ENCODE measurements at places on chromosomes 4 and X.

GRCh38 chr4:26482508-26483462 is 7.5 kb downstream of the CCKAR start:
- DNase-seq = no peak

DNA sequence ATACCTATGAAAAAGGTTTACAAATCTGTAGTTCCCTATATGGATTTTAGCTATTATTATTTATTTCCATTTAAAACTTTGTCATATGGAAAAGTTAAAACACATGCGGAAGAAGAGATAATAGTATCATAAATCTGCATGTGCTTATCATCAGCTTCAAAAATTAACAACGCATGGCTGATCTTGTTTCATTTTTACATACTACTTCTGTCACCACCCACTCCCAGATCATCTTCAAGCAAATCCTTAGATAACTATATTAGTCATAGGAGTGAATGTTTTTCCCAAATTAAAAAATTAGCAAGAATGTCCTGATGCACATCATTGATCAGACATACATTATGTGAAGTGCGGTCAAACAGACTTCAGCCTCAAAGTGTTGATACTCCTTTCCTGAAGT is 24.6 kb upstream of the MOB1B start:
- no peak for DNase-seq

- no peak for DNase-seq
These were observed 12.2 kb downstream of the AFF1 start for GRCh38 chr4:86946868-86947500.

DNA sequence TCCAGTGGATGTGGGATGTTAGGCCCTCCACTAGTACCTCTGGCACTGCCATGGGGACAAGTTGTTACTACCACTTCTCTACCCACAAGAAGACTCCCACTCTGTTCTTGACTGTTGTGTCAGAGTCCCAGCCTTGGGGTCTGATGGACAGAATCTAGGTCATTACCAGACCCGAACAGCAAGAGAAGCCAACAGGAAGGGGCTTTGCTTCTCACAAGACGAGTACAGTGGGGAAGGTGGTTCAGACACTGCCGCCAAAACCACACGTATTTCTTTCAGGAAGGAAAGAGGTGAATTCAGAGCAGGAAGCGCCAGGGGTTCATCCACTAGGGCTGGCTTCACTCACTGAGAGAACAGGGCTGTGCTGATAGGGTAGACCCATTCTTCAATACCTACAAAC is 161.3 kb upstream of the KIT start:
- no peak for DNase-seq

DNA sequence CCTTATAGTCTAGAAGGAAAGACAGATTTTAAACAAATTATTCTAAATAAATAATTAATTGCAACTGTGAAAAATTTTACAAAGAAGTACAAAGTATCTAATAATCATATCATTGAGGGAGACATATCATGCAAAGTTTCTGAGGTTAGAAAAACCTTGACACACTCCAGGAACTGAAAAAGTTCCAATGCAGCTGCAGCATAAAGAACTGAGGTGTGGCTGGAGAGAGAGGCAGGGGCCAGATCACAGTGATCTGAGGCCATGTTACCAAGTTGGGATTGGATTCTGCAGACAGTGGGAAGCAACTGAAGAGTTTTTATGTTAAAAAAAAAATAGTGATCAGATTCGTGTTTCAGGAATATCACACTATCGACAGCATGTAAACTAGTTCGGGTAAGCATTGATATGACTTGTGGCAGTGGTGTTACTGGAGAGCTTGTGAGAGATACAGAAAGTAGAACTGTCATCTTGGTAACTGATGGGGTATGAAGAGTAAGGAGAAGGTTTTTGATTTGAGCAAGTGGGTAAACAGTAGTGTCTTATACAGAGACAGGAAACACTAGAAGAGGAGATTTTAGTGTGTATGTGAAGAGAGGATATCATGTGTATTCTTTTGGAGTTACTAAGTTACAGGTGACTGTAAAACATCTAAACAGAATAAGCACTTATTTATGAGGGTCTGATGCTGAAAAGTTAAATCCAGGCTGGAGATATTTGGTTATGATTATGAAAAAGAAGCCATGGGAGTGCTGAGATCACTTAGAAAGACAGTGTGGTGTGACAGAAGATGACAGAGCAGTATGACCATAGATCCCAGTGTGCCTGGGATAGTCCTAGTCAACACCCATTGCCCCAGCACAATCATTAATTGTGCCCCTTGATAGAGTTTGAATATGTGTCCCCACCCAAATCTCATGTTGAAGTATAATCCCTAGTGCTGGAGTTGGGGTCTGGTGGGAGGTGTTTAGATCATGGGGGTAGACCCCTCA is 15.6 kb upstream of the SPRY1 start:
- no peak for DNase-seq

DNA sequence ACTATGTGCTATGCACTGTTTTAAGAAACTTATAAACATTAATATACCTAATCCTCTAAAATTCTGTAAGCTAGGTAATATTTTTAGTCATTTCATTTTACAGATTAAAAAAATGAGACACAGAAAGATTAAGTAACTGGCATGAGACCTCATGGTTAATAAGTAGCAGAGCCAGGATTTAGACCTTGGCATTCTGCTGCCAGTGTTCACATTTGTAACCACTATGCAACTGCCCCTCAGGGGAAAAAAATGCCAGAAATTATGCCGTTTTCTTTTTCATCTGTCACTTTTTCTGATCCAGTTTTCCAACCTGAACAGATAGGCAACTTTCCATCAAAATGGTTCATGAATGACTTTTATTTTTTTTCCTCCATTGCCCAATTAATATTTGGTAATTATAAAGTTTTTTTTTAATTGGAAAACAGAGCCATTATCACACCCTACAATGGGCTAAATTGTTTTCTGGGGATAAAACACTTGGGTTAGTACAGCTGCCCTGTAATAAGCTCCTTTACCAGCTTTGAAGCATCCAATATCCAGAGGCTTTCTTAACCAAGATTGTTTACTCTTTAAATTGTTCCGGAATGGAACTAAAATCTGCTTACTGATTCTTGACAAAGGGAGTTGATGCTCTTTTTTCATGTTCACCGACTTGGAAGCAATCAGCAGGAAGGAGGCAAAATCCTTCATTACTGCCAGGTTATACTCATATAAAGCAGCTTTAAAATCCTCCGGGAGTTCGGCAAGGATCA is 56.4 kb upstream of the DDX60 start:
- DNase-seq = no peak

DNA sequence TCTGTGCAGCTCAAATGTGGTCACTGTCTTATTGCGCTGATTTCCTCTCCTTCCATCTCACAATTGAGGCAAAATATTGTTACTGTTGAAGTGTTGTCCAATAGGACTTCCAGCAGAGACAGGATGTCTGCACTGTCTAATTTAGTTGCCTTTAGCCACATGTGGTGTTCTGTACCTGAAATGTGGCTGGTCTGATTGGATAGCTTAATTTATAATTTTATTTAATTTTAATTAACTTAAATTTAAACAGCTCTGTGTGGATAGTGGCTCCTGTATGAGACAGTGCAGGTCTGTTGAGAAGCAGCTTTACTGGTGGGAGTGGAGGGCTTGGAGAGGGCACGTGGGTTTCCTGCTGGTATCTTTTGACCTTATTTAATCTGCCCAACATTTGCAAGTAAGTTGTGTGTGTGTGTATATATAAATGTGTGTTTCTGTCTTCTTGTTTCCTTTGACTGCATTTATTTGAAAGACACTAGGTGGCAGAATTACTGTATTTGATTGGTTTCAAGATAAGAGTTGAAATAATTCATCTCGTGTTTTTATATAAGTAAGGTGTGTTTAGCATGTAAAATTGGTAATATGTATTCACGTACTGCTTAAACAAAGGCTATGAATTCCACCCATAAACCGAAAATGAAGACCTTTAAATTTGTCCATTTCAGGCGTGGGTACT is 55.3 kb upstream of the MSANTD1 start:
- DNase-seq = no peak

GRCh38 chr4:119743644-119744043 is 115.0 kb upstream of the PDE5A start:
- DNase-seq = no peak

GRCh38 chr4:25859429-25860148 is 3.2 kb downstream of the SEL1L3 start:
- DNase-seq = no peak

DNA sequence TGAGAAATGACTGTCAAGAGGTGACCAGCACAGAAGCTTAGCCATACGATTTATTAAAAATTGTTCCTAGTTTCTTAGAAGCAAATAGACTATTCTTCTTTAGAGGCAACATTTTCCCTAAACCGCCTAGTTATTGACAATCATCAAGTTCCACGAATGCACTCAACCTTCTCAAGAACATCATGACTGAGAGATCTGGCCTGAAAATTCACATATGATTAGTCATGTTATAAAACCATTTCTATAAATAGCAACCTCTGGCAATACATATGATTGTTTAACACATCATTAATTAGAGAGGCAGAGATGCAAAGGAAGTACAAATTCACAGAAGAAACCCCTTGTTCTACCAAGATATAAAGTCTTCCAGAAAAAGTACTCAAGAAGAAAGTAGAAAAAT is 6.7 kb downstream of the NUP62CL start:
- DNase-seq = no peak

GRCh38 chr4:10364194-10364593 is 93.0 kb downstream of the ZNF518B start:
- no peak for DNase-seq

- DNase-seq = no peak
These were observed 417.6 kb upstream of the MAOA start for GRCh38 chrX:43238461-43238945.

GRCh38 chr4:40963897-40964478 is 214.2 kb downstream of the NSUN7 start:
- DNase-seq = no peak

GRCh38 chr4:985123-985830 is 1.6 kb upstream of the IDUA start:
- peak; percentile 42 for DNase-seq

- DNase-seq = no peak
These were observed 64.3 kb downstream of the HTRA3 start for GRCh38 chr4:8333726-8334460.

- DNase-seq = no peak
These were observed 6.0 kb downstream of the GAGE10 start for GRCh38 chrX:49309401-49309981.

DNA sequence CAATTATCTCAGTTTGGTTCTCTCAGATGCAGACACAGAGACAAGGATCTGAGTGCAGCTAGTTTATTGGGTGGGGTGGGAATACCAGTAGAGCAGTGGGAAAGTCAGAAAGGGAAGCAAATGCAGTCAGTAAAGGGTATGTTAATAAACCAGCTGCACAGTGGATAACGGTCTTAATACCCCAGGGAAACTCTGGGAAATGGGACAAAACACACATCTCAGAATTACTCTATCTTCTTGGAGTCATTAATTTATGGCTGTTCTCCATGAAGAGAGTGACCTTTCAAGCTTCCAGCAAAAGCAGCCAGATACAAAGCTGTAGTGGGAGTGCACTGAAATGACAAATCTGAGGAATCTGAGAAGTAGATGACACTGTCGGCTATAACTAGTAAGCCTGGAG is 73.3 kb upstream of the NALF2 start:
- DNase-seq = no peak

- no peak for DNase-seq
These were observed 50.4 kb upstream of the ETNPPL start for GRCh38 chr4:108813261-108813660.

DNA sequence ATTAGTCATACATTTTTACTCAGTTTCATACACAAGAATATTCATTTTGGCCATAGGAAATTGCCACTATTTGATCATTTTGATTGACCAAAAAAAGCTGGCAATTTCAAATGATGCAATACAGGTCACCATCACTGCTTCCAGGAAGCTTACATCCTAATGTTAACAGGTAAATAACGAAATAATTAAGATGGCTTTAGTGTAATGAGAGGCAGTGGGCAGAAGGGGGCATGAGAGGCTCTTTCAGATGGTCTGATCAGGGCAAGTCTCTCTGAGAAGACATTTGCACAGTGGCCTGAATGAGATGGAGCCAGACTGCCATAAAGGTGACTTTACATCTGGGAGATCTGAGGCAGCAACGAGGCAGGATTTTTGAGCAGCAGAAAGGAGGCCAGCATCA is 170.7 kb downstream of the SLIT2 start:
- DNase-seq = peak; percentile 23

- DNase-seq = no peak
These were observed 257.7 kb downstream of the PRDM5 start for GRCh38 chr4:120664851-120665250.

- DNase-seq = no peak
These were observed 29.6 kb downstream of the RAB40AL start for GRCh38 chrX:102966701-102967100.

- DNase-seq = no peak
These were observed 153.9 kb downstream of the PCDH18 start for GRCh38 chr4:137378393-137378792.

DNA sequence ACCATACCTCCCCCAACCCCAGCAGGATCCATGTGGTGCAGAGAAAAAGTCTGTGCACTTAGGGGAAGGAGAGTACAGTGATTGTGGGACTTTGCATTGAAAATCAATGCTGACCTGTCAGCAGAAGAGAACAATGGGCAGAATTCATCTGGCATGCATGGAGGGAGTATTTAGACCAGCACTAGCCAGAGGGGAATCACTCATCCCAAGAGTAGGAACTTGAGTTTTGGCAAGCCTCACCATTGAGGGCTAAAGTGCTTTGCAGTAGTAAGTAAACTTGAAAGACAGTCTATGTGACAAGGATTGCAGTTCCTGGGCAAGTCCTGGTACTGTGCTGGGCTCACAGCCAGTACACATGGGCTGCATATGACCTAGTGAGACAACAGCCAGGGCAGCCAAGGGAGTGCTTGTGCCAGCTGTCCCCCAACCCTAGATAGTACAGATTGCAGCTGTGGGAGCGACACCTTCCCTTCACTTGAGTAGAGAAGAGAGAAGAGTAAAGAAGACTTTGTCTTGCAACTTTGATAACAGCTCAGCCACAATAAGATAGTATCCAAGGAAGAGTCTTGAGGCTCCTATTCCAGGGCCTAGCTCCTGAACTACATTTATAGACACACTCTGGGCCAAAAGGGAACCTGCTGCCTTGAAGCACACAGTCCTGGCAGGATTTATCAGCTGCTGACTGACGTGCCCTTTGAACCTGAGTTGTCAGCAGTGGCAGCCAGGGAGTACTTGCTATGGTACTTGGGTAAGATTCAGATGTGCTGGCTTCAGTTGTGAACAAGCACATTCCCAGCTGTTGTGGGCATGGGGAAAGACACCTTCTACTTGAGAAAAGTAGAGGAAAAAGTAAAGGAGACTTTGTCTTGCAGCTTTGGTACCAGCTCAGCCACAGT is 48.7 kb downstream of the HDX start:
- DNase-seq = no peak

DNA sequence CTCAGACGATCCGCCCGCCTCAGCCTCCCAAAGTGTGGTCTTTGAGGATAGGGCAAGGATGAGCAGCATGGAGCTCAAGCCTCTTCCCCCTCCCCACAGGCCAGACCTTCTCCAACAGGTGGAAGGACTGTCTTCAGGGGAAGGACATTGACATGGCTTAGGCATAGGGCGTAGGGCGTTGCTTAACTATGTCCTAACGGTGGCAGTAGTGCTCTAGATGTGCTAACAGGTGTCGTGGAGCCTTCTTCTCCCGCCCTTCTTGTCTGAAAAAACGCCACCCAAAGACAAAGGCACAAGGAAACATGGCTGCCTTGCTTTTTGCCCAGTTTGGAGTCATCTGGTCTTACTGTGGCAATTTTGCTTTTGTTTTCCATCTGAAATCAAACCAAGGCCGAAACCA is 219.8 kb downstream of the OR13H1 start:
- no peak for DNase-seq

All from stimulated activated CD4-positive, alpha-beta T cell treated with anti-CD3 and anti-CD28 coated beads, Interleukin-12 subunit alpha, Interleukin-12 subunit beta, amount 100 ng/mL, for 24 hours (primary cell).